ENCODE measurements at places on chromosomes 2 and 18. TPM values are rescaled to one million over a fixed set of nuclear protein-coding genes. Genes with fewer than 3 reads are reported as not detected.

GRCh38 chr18:34261865-34262780 is 37.4 kb upstream of the NOL4 start:
- no peak for DNase-seq

DNA sequence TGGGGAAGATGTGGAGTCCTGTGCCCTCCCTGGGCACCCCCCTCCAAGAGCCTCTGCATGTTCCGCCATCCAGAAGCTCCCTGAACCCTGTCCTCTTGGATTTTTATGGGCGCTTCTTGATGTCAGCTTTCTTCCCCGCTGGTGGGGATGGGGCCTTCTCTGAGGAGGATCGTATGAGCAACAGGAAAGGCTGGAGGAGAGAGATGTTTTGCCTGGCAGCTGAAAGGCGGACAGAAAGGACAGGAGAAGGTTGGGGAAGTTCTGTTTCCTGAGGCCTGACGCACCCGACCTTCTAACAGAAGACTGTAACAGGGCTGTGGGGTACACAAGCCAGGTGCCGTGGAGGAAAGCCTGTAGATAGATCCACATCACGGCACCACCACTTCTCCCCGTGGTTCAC is 238.8 kb downstream of the LDLRAD4 start:
- DNase-seq, result no peak

GRCh38 chr2:209922116-209922515 is 80.3 kb upstream of the RPE start:
- DNase-seq, result no peak

DNA sequence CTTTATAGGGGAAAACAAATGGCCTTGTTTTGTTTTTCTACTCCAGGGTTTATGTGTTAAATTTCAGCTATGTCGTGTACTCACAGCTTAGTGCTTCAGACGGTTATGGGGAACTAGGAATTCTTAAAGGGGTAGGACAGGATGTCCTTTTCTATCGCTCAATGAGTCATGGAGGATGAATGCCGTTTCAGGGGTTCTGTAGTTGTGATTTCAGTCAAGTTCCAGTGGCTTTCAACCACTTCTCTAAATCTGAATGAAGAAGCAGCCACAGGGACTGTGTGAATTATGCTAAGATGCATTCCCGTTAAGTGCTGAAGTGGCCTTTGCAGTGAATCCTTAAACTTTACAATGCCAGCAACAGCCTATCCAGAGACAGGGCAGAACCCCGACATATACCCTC is 1231.7 kb upstream of the ZEB2 start:
- peak; percentile 65 for DNase-seq

- no peak for DNase-seq
Observed at GRCh38 chr2:238043851-238044250, 16.9 kb upstream of the SCLY start.

- DNase-seq, result no peak
Observed at GRCh38 chr2:20745924-20746555, 76.9 kb downstream of the LDAH start.

GRCh38 chr2:189783927-189784867 is at the start of the genes ORMDL1 and PMS1:
TSS of gene ORMDL1 (minus strand) at chr2:189784339. CDS start at chr2:189782595, 1,744 bp downstream.
TSS of gene PMS1 (plus strand) at chr2:189784450. CDS start at chr2:189791810, 7,360 bp downstream.
- DNase-seq, result peak; percentile 93

RAB6C gene
- not detected for total RNA-seq

PCARE gene
- not detected for total RNA-seq

ANKRD62 gene
- total RNA-seq, result not detected

HRH4 gene
- total RNA-seq, result not detected

Measured in H4 (cell line).